ENCODE measurements at places on chromosomes 13 and 19.

- DNase-seq: no peak
These were observed 25.3 kb upstream of the GPR183 start for GRCh38 chr13:99332456-99332855.

DNA sequence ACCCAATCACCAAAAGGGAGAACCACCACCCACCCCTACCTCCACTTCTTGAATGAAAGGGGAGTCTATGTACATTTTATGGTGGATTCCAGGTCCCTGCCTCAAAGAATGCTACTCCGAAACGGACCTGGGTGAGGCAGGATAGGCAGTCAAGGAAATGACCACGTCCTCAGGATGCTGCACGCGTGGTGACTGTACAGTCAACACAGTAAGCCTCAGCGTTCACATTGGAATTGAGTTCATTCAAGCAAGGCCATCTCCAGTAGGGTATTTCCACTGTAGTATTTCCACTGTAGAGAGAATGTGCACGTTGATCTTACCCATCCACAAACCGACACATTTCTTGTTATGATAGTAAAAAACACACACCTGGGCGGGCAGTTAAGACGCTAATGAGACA, 16.9 kb downstream of the ZSCAN5C start:
- DNase-seq: no peak

DNA sequence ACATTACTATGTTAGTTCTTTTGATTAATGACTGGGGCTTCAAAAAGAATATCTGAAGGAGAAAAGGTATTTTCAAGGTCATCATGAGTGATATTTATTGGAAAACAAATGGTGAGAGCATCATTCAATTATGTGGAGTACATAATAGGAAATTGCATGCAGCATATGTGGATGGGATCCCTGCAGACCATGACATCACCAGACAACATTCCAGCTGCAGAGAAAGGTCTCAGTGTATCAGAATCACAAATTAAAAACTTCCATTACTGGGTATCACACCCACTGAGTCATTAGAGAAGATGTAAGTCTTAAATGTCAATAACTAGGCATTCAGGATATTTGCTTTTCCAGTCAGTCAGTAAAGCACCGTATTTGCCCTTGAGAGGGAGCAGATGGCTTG, 574.4 kb upstream of the SLC10A2 start:
- no peak for DNase-seq

DNA sequence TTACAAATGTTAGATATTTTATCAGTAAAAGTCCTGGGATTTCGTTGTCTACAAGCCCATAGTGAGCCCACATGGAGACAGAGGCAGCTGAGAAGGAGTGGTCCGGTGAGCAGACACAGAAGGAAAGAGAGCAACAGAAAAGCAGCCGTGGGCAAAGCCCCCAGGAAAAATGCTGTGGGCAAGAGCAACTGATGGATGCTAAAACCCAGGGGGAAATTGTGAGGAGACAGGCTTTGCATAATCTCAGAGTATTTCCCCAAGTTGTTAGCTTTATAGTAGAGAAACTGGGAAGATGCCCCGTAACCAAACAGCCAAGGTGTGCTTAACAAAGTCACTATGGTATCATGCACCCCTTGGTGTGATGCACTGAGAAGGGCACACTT, 35.1 kb downstream of the GJA3 start:
- DNase-seq: no peak

GRCh38 chr13:99617474-99618255, 116.4 kb downstream of the TM9SF2 start:
- no peak for DNase-seq

GRCh38 chr19:33397536-33398360, 24.2 kb downstream of the CEBPG start:
- DNase-seq: no peak

GRCh38 chr19:18225702-18226468, at the start of gene PDE4C:
PDE4C (minus strand) TSS chr19:18226438; CDS start chr19:18226415, 23 bp downstream.
- DNase-seq: no peak

DNA sequence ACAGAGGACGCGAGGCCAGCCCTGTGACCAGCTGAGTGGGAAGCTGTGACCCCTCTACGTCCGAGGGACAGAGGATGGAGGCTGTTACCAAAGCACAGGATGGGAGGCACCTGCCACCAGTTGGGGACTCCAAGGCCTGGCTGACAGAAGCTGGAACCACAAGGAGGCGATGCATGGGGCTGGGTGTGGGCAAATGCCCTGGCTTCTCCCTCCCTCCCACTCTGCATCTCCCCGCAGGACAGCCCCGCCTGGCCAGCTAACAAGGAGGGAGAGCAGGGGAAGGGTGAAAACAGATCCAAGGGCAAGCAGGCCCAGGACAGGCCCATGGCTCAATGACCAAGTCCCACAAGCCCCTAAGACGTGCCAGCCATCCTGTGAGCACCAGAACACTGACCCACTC, 28.6 kb downstream of the AKT2 start:
- DNase-seq: no peak

- DNase-seq: no peak
These were observed 35.4 kb downstream of the DNAJC15 start for GRCh38 chr13:43058831-43059230.

DNA sequence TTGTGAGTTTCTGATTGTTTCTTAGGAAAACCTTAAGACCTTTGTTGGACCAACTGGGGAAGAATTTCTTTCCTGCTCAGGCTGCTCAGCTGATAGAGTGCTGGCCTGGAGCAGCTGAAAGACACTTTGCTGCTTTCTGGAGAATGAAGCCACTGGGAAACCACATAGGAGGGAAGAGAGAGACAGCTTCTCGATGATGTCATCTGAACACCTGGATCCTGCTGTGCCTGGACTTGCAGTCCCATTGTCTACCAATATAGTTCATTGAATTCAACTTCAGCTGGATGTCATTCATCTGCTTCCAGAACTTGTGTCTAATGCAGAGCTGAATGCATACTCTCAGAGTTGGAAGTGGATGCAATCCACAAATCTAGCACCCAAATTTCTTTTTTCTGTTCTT, 34.3 kb upstream of the TSHZ3 start:
- peak; percentile 4 for DNase-seq

- DNase-seq: no peak
These were observed 40.2 kb upstream of the GPR183 start for GRCh38 chr13:99347335-99347878.

- no peak for DNase-seq
These were observed 68.8 kb downstream of the ARHGEF7 start for GRCh38 chr13:111183959-111184358.

- DNase-seq: no peak
These were observed 50.5 kb upstream of the UBE2L5 start for GRCh38 chr13:30371649-30372265.

DNA sequence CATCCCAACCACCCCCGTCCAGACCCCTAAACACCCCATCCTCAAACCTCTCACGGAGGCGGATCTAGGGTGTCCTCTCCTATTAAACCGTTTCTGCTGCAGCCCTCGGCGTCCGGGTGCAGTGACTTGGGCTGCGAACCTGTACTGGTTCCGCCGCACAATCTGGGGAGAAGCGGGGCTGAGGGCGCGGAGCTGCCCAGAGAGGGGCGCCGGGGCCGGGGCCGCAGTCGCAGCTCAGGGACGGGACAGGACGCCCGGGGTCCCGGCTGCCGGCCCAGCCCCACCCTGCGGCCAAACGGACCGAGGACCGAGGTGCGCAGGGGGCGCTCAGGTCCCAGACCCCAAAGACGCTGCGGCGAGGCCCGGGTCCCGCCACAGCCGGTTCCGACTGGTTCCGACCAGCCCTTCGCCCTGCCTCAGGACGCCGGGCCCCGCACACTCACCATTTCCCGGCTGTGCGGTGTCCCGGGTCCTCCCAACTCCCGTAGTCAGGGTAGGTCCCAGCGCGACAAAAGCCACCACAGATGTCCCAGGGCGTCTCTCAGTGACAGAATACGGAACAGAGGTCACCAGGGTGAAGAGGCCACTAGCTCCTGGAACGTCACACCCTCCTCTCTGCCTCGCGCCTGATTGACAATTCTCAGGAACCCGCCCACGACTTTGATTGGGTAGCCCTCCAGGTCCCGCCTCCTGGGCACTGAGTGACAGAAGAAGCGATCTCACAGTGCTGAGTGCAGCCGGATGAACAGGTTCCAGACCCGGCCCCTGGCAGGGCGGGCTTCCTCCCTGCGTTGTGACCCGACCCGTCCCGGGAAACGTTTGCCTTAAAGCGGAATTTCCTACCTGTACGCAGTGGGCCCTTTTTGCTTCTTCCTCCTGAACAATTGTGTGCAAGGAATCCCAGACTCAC, at the start of gene ZNF44:
Gene ZNF44 (minus strand): TSS at position 635 of the 910 bp plus-strand sequence. CDS start 189 bp downstream, at position 446.
- DNase-seq: peak; percentile 99

DNA sequence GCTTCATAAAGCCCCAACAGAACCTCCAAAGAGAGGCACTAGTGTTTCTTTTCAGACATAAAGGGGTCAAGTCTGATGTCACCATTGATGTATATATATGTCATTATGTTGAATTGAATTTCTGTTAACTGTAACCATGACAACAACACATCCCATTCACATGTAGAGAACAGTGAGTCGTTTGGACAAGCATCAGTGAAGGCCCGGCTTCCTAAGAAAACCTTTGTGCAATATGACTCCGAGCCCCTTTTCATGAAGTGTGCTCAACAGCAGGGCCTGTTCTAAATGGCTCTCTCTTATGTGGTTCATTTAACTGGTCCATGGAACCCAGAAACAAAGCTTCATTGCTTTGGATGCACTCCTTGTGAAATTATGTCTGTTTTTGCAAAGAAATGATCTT, 67.2 kb upstream of the UBL3 start:
- DNase-seq: peak; percentile 13

DNA sequence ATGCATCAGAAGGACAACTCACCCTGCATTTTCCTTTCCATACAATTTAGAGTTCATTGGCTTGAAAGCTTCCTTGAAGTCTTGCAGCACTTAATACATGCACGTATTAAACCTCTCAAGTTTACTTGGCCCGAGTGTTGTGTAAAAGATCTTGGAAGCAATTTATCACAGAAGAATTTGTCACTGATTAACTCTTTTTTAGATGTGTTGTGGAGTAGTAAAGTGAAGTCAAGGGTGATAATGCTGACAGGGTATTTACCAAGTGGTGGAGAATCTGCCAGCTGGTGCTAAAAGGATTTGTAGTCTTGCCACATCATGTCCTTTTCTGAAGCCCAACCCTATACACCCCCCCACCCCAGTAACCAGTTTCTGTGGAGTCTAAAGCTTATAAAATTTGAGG, 421.0 kb upstream of the MIR17HG start:
- DNase-seq: no peak

- no peak for DNase-seq
These were observed 14.6 kb downstream of the HS6ST3 start for GRCh38 chr13:96104516-96104915.

GRCh38 chr19:54331626-54332025, 7.3 kb downstream of the LILRA4 start:
- no peak for DNase-seq

- DNase-seq: no peak
These were observed 21.5 kb upstream of the EMP3 start for GRCh38 chr19:48303866-48304265.

DNA sequence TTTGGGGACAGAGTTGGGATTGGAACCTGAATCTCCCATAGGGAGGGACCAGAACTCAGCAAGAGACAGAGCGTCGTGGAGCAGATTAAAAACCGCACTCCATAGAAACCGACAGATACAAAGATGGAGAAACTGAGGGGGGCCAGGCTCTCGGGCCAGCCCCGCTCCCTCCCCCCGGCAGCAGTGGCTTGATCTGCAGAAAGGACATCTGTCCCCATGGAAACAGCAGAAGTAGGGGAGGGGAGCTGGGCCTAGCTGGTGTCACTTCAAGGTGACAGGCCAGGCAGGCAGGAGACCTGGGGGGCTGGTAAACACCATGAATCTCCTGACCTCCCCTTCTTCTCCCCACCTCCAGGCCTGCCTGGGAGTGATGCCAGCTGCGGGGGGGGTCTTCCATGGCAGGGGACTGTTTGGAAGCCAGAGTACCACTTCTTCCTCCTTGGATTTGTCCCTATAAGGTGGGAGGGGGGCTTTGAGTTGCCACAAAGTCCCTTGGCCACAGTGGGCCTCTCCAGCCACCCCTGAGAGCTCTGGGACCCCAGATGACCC, 10.9 kb downstream of the TMIGD2 start:
- no peak for DNase-seq

- DNase-seq: no peak
These were observed 84.4 kb downstream of the STK24 start for GRCh38 chr13:98492335-98493041.

DNA sequence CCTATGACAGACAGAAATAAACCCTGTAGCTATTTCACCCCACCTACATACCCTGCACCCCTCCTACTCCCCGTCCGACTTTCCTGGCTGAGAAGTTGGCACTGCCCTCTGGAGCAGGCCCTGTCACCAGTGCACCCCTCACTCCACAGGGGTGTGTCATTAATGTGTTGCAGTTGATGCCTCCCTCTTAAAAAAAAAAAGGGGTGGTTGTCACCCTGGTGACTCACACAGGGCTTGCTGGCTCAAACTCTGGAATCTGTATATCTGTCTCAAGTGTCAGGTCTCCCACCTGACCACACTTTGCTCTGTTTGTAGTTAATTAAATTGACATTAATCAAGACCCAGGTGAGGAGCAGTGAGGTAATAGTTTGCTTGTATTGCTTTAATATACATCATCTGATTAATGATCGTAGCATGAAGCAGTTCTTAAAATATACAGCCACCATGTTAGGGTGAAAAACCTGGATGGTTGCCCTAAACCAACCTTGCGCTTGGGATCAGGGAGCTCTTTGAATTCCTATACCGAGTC, 2.0 kb upstream of the GATAD2A start:
- no peak for DNase-seq

DNA sequence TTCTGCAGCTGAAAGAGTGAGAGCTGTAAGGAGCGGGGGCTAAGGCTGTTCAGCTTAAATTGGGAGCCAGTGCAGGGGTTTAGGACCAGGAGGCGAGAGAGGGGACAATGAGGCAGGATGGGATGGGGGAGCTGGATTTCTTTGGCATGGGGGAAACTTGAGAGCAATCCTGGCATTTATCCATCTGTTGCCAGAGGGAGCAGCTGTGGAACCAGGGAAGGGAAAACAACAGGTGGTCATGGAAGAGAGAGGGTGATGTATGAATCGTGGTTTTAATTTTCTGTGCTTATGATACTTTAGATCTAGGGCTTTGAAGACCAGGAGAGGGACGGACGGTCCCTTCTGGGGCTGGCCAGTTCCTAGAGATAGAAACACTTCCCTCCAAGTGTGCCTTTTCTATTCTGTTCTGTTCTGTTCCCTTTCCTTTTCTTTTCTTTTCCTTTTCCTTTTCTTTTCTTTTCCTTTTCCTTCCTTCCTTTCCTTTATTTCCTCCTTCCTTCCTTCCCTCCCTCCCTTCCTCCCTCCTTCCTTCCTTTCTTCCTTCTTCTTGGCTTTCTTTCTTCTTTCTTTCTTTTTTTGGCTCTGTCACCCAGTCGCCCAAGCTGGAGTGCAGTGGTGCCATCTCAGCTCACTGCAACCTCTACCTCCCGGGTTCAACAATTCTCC, 16.0 kb upstream of the CCL25 start:
- DNase-seq: no peak

GRCh38 chr19:55688422-55689218, 13.6 kb downstream of the EPN1 start:
- DNase-seq: no peak

DNA sequence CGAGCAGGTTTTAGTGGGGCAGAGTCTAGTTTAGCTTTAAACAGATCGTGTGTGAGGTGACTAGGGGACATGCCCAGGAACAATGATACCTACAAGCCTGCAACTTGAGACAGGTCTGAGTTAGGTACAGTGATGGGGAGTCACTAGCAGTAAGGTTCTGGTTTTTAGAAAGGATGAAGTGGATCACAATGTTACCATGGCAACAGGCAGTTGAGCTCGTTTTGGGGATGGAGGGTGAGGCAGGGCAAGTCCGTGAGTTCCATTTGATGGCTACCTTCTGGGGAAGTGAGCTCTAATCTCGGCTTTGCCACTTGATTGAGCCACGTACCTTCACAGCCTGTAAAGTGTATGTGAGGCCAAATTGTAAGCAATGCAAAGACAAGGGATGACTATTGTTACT, 76.0 kb upstream of the GTF3A start:
- DNase-seq: no peak

Data from DMS79 treated with DMSO at 0.1 percent for 48 hours (cell line).